Activated naive CD4-positive, alpha-beta T cell treated with anti-CD3 and anti-CD28 coated beads for 36 hours (primary cell): ENCODE measurements at places on chromosomes 3 and 15. TPM values are rescaled to one million over a fixed set of nuclear protein-coding genes. Genes with fewer than 3 reads are reported as not detected.
A peak's percentile ranks its signal among the peaks of the same experiment; 100 is the strongest.

DNA sequence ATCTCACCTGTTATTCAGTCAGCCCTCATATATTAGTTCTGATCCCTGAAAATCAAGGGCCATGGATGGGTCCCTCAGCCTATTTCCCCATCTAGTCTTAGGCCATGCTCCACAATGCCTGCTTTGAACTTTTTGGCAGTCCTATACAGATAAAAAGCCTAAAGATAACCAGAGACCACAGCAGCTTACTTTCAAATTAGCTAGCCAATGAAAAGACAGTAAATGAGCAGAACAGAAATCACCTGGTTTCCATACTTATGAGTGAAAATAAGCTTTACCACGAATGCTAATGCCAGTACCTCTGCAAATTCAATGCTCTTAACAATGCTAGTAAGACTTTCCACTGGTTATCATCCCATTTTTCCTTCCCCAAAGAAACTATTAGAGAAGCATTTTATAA, 141.6 kb upstream of the SPRED1 start:
- no peaks in the 10 kb centered on the region for H3K36me3 ChIP-seq
- no peak for DNase-seq
- no peak overlapping the region for H3K27ac ChIP-seq
- no peak overlapping the region for H3K4me3 ChIP-seq
- peaks cover 7% of the 10 kb centered on the region for H3K27me3 ChIP-seq
- H3K4me1 ChIP-seq, result no peaks in the 10 kb centered on the region

DNA sequence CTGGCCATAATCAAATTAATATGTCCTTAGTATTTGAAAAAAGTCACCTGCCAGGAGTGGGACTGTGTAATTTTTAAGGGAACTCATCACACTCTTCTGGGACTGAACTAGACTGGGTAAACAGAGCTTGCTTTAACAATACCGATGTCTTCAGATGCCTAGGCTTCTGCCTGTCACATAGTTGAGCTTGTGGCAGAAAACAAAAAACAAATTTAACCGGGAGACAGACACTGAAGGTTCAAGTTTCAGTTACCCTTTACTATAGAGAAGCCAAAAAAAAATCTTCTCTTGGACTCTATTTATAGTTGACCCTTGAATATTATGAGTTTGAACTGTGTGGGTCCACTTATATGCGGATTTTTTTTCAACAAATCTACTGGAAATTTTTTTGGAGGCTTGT, 10.8 kb downstream of the PPP1R2 start:
- no peak for DNase-seq
- H3K36me3 ChIP-seq, result peaks cover 29% of the 10 kb centered on the region
- no peaks in the 10 kb centered on the region for H3K27me3 ChIP-seq
- no peak overlapping the region for H3K4me3 ChIP-seq
- peak overlapping the region; percentile 54 for H3K27ac ChIP-seq

The SLC6A1 gene
- total RNA-seq, result not detected

The NRROS gene
- total RNA-seq, result 8.1 TPM

- peak overlapping the region; percentile 62 for H3K4me3 ChIP-seq
- H3K4me1 ChIP-seq, result peaks cover 79% of the 10 kb centered on the region
- DNase-seq, result no peak
- H3K36me3 ChIP-seq, result peaks cover 30% of the 10 kb centered on the region
Measured at GRCh38 chr15:85693277-85693676, 101.4 kb downstream of the KLHL25 start.

DNA sequence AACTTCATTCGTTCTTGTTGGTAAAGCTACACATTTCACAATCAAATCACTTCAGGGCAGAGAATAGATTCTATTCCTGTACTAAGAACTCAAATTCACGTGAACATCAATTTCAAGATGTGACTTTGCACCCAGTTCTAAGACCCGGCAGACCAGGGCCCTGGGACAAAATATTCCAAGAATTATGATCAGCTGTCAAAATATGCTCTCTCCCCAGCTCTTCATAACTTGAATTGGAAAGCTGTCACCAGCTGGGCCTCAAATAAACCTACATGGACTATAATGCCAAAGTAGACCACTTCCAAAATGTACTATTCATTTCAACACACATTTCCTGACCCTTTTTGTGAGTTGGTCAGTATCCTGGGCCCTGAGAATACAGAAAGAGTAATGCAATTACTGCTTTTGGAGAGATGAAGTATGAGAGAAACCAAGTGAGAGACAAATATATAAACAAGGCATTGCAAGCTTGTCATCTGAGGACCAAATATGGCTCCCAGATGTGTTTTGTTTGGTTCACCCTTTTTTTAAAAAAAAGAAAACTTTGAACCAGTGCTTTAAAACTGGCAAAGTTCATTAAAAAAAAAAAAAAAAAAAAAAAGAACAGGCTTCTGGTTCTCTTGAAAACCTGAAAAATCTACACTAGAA, 14.9 kb downstream of the MAGI1 start:
- H3K27me3 ChIP-seq, result peaks cover 4% of the 10 kb centered on the region
- no peak for DNase-seq
- no peak overlapping the region for H3K27ac ChIP-seq
- no peaks in the 10 kb centered on the region for H3K36me3 ChIP-seq
- H3K4me3 ChIP-seq, result no peak overlapping the region
- no peaks in the 10 kb centered on the region for H3K4me1 ChIP-seq
